ENCODE measurements at places on chromosomes 12 and 14.

DNA sequence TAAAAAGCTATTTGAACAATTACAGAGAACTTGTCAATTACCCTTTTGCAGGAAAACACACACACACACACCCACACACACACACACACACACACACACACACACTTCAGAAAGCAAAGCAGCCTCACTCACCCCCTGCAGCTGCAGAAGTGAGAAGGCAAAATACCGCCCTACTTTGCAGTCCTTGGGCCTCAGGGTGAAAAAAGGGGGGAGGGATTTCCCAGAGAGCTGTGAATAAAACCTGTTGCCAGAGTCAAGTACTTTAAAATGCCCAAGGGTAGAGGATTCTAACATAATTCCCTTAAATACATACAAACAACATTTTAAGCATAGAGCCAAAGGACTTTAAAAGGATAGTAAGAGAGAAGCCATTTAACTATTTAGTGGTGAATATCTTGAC, 285.9 kb downstream of the MDGA2 start:
- DNase-seq: no peak

DNA sequence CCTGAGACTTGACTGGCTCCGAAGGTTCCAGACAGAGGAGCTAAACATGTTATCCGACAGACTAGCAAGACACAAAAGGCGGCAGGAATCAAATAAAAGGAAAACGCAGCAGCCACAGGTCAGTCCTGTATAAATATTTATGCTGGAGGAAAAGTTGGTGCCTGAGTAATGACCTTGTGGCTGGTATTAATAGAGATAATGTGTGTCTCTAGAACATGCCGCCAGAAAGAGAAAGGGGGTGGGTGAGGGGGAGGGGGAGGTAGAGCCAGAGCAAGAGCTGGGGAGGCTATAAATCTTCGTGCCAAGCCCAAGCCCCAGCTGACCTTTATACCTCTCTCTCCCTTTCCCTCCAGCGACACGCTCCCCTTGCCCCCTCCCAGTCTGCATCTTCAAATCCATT, 590.4 kb downstream of the MED13L start:
- peak; percentile 33 for DNase-seq

DNA sequence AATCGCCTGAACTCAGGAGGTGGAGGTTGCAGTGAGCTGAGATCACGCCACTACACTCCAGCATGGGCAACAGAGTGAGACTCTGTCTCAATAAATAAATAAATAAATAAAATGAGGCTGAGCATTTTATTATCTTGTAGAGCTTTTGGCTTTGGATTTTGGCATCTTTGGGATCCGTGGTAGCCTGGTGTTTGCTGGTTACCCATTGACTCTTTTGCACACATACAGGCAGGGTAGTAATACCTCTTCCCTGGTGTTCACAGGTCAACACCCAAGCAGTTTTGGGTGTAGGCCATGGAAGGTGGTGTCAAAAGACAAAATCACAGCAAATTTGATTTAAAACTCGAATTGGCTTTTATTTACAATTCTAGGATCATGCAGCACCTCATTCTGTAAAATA, 27.8 kb downstream of the ACACB start:
- no peak for DNase-seq

DNA sequence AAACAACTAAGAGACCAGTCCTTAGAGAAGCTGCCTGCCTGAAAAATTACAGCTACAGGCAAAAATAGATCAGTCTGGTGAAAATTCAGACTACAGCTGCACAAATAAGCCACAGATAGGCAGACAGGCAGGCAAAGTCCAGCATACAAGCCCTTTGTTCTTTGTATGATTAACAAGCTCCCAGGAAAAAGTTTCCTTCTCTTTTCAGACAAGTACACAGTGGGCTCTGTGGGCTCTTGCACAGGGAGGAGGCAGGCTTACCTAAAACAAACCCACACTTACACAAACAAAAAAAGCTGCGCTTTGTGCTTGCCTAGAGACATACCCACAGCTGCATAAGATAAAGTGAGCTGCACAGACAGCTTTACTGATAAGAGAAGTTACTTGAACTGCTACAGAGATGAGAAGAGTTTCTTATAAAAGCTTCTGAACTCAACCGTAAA, 7.7 kb downstream of the OR6C68 start:
- no peak for DNase-seq

DNA sequence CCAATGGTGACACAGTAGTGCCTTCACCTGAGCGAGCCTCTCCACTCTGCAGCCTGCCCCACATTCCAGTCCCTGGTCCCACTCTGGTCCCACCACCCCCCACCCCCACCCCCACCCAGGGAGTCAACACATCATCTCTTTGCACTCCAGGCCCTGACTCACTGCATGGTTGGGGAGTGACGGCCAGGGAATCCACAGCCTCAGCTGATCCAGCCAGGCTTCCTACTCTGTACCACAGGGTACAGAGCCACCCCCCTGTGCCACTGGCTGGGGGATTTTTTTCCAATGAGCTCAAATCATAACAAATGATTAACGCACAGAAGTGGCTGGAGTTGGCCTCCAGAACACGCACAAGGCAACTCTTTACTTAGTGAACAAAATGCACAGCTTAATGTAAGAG, 233.7 kb downstream of the NTF3 start:
- no peak for DNase-seq

GRCh38 chr12:126481688-126482087, 1416.5 kb downstream of the AACS start:
- no peak for DNase-seq

GRCh38 chr14:105301103-105301914, 508 bp upstream of the BRF1 start:
- peak; percentile 99 for DNase-seq

DNA sequence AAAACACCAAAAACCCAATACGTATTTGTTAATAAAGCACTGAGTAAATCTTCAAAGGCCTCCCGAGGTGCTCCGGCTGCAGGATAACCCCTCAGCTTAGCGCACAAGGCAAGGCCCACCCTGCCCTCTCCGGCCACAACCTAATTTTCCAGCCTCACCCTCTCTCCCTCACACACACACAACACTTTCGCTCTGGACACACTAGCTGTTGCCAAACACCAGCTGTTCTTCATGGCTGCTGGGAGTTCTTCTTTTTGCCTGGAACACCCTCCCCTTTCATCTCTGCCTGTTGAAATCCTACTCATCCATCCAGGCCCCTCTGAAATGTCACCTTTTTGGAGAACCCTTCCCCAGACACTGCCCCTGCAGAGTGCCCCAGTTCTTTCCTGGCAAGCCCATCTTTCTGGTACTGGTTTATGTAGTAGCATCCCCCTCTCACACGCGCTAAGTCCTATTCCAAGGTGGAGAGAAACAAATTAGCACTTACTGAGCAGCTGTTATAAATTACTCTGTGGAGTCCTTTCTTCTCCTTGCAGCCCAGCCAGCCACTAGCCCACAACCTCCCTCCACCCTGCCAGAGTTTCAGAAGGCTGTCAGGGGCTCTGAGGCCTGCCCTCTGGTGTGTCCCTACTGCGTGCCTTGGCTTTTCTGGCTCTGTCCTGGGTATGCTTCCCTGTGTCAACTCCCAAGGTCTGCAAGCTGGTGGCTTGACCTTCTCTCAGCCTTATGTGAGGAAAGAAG, 805 bp upstream of the CRACR2A start:
- DNase-seq: peak; percentile 70

- peak; percentile 66 for DNase-seq
Observed at GRCh38 chr14:65070471-65070976, 31.8 kb downstream of the MAX start.

DNA sequence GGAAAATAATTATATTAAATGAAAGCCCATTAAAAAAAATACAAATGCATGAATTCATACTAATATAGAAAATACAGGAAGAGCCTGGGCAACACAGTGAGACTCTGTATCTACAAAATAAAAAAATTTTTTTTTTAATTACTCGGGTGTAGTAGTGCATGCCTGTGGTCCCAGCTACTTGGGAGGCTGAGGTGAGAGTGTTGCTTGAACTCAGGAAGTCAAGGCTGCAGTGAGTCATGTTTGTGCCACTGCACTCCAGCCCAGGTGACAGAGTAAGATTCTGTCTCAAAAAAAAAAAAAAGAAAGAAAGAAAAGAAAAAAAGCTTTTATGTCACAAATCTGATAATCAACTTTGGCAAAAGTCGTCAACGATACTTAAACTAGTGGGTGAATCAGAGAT, 80.6 kb upstream of the PLEKHA5 start:
- no peak for DNase-seq

DNA sequence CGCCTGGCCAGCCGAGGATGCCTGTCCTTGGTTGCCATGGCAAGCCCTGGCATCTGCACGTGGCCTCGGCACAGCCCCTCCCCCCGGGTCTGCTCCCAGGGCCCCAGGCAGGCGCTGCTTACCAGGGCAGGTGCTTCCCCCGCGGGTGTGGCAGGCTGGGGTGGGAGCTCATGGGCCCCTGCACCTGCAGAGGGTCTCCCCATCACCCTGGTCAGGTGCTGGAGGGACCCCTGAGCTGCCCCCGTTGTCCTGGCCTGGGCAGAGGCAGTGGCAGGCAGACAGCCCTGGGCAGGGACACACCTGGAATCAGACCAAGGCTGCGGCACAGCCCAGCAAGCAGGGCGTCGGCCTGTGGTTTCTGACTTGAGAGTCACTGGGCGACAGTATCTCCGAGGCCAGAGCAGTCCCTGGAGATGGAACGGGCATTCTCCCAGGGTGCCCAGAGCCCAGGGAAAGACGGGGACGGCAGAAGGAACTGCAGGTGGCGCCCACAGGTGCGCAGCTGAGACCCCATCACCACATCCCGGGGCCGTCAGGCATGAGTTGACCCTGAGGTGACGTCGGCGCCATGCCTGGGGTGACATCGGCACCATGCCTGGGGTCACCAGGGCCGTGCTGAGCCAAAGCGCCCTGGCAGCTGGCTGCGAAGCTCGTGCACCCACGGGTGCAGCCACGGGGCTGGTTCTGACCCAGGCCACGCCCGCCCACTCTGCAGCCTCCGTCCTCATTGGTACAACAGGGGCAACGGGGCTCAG, 56.1 kb upstream of the FBRSL1 start:
- no peak for DNase-seq

DNA sequence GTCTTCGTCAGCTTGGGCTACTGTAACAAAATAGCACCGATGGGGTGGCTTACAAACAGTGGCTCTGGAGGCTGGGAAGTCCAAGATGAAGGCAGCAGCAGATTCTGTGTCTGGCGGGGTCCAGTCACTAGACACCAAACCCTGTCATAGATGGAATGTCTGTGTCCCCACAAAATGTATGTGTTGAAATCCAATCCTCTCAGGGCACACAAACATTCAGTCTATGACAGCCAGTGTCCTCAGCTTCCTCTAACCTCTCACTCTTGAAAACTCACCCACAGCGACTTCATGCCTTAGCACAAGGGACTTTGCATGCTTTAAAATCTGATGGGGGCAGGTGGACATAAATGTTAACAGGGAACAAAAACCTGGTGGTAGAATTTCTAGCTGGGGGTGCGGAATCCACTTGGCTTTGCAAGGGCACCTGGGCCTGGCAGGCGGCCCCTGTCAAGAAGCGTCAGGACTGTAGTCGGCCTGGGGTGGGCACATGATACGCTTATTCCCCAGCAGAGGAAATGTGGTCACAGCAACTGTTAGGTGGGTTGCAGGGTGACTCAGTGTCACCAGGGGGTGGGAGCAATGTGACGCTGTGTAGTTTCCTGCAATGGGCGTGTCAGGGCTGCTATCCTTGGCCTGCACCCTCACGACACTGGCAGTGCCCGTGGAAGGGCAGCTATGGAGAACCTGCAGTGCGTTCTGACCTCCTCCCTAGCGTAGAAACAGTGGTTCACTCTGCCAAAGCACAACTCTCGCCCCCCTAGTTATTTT, 17.7 kb downstream of the RIN3 start:
- no peak for DNase-seq

DNA sequence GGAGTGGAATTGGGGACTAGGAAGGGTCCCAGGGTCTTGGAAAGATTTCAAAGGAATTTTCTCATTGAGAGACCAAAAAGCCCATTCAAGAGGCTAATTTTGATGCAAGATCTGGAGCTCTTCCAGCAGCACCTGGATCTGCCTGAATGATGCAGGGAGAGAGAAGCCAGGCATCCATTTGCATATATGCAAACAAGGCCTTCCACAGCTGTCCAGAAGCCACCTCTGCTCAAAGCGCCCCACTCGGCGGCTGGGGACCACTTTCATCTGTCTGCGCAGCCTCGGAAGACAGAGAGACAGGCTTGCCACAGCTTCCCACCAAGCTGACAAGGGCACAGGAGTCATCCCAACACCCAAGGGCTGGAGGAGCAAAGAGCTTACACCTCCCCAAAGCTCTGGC, 295.6 kb downstream of the DPF3 start:
- DNase-seq: no peak

GRCh38 chr12:576615-577110, 86.6 kb downstream of the NINJ2 start:
- no peak for DNase-seq

GRCh38 chr14:72026536-72026935, 94.3 kb downstream of the RGS6 start:
- no peak for DNase-seq

DNA sequence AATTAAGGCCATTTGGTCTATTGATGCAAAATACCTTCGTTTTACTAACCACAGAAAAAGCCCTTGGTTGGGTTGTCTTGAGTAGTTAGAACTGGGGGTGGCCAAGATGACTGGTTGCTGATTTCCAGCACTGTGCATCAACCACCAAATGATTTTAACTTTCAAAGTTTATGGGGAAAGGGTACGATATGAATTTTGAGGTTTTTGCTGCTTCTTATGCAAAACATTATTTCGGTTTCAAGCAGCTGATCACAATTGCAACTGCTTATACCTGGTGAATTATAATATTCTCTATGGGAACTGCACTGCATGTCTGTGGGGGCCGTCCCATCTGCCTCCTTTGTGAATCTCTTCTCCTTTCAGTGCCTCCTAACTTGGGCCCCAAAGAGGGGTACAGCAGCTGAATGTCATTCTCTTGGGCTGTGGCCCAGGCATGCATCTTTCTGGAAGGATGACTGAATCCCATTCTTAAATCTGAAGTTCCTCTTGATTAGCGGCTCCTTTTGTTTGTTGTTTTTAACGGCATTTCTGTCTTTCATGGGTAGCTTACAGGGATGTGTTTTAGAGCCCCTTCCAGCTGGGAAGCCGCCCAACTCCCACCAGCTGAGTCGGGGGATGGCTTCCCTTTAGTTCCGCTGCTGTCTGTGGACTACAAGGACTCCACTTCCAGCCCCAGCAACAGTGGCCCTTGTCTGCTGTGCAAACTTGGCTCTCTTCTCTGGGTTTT, 479.8 kb downstream of the ZFP36L1 start:
- DNase-seq: no peak

GRCh38 chr12:50047693-50048250, 9.6 kb upstream of the ASIC1 start:
- DNase-seq: no peak

DNA sequence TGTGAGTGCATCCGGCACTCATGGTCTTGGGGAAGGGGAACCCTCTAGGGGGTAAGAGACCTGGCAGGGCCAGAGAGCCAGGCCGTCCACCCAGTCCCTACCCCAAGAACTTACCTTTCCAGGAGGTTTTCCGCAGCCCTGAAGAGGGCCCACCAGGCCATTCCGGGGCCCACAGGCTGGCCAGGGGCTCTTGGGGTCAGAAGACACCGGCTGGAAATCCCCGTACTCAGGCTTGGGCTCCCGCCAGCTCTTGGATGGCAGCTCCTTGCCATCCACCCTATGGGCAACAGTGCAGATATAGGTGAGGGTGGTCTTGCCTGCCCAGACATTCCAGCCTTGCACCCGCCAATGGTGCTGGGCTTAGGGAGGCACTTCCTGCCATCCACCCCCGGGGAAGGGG, 34.6 kb downstream of the NCKAP5L start:
- DNase-seq: no peak
